Nephron progenitor cell (in vitro differentiated cells): ENCODE measurements at places on chromosomes 2 and 18.

GRCh38 chr2:20526708-20527107, 79.8 kb downstream of the RHOB start:
- no peak for DNase-seq

- DNase-seq = no peak
Measured at GRCh38 chr18:25805323-25805722, 285.1 kb downstream of the SS18 start.

- DNase-seq = peak; percentile 52
Measured at GRCh38 chr2:120760446-120761135, 24.9 kb downstream of the GLI2 start.

- no peak for DNase-seq
Measured at GRCh38 chr18:56803051-56803450, 151.9 kb downstream of the WDR7 start.

DNA sequence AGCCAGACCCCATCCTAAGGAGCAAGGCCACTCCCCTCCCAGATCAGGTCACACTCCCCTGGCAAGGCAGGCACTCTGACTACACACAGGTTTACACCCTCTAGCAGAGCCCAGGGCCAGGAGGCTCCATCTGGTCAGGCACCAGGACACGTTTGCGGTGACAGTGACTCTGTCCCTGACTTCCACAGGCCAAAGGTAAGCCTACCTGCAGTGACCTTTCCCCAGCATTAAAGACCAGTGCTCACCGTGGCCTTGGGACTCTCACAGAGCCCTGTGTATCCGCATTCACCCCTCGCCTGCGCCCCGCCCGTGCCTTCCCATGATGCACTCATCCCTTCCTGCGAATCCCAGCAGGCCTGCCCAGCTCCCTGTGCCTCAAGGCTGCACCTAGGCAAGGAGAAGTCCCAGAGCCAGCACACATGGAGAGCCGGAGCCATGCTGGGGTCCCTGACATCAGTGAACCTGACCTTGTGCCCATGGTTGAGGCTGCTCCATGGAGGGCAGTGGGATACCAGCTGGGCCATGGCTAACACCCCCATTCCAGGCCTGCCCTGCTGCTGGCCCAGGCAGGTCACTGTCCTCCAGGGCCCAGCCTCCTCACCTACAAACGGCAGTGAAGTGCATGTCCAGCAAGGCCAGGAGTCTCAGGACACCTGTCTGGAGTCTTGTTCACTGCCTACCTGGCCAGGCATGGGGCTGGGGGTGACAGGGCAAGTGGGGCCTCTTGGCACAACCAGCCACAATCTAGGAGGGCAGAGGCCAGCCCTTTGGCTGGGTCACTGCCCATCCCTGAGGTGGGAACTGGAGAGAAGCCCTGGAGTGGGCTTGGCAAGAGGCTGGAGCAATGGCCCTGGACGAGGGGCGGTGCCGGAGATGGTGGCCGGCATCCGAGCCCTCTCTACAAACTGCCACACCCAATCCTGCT, 3.0 kb downstream of the NEURL3 start:
- DNase-seq = no peak

- DNase-seq = peak; percentile 55
Measured at GRCh38 chr2:120546048-120546864, 189.4 kb upstream of the GLI2 start.

GRCh38 chr18:48036226-48036625, 105.8 kb upstream of the SMAD2 start:
- DNase-seq = no peak

DNA sequence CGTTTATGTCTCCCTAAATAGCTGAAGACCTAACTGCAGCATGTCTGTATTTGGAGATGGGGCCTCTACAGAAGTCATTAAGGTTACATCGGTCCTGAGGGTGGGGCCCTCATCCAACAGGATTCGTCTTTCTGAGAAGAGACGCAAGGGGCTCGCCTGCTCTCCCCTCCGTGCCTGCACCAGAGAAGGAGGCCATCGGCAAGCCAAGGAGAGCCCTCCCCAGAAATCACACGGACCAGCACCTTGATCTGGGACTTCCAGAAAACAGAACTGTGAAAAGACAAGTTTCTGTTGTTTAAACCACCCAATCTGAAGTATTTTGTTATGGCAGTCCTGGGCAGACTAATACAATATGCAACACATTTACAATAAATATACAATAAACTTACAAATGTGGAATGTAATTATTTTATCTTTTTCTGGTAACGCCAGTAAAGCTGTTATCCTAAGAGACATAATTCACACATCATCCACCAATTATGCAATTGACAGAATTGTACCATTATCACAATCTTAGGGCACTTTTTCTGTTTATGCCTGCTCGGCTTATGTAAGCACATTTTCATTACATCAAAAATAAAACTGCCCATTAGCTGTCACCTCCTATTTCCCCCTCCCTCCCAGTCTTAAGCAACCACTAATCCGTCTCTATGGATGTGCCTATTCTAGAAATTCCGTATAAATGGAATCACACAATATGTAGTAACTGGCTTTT, 6.1 kb downstream of the HSBP1L1 start:
- no peak for DNase-seq

DNA sequence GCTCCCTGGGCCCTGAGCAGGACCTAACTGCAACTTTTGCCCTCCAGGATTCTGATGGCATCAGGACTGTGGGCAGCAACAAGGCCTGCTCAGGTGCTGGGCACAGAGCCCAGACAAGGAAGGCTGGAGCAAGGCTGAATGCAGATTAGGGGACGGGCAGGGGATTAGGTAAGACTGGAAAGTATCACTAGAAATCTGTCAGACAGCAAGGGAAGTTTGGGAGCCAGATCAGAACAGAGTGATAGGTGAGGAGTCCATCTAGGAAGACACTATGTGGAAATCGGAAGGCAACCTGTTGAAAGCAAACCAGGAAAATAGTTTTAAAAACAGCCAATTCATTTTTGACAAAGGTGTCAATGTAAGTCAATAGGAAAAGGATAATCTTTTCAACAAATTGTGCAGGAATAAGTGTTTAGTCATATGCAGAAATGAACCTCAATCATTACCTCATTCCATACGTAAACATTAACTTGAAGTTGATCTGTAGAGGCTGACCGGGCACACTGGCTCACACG, 56.4 kb upstream of the STPG4 start:
- no peak for DNase-seq

GRCh38 chr2:127106457-127106990, 430 bp downstream of the BIN1 start:
- peak; percentile 49 for DNase-seq

DNA sequence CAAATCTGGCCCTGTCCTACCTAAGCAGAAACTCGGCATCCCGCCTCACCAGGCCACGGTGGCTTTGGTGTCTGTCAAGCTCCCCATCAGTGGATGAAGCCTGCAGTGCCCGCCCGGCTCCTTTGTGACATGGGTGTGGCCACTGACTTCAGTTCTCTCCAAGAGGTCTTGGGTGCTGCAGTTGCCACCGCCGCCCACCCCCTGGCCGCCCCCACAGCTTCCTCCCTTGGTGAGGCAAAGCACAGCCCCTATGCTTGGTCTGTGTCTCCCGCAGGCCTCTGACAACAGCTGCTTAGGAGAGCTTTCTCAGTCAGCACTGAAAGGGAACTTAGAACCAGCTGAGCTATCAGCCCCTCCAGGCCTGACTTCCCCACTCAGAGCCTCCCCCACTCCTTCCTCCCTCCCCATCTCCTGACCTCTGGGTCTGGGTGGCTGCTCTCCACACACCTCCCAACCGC, 22.9 kb upstream of the GPR55 start:
- peak; percentile 17 for DNase-seq

DNA sequence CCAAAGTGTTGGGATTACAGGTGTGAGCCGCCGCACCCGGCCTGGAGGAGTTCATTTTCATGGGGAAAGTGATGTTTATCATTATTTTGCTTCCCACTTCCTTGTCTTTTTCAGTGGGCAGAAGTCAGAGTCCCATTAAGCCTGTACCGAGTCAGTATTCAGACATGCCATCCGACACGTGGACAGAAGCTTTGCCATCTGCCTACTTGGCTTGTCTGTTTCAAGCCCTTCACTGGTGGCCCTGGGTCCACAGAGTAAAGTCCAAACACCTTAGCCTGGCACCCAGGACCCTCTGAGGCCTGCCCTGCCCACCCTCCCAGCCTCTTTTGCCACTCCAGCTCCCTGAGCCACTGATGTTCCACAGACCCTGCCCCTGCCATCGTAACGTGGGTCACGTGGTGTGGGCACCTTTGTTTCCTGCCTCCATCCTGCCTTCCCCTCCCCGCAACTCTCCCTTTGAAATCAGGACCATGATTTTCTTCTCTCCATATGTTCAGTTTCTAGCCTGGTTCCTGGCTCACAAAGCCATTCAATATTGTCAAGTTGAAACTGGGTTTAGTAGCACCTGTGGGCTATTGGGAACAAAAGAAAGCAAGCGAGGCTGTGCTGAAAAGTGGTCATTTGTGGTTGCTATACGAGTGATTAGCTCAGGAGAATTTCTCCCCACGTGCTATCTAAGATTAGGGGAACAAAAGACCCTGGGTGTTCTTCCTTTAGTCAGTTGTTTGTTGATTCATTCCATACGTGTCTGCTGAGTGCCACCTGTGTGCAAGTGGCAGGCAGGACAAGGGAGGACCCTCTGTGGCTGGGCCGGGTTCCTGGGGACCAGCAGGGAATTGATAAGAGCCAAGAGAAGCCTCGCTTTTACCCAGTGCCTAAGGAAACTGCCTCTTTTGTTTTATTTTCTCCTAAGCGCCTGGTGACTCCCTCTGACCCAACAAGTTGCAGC, 5.1 kb upstream of the ODC1 start:
- no peak for DNase-seq

DNA sequence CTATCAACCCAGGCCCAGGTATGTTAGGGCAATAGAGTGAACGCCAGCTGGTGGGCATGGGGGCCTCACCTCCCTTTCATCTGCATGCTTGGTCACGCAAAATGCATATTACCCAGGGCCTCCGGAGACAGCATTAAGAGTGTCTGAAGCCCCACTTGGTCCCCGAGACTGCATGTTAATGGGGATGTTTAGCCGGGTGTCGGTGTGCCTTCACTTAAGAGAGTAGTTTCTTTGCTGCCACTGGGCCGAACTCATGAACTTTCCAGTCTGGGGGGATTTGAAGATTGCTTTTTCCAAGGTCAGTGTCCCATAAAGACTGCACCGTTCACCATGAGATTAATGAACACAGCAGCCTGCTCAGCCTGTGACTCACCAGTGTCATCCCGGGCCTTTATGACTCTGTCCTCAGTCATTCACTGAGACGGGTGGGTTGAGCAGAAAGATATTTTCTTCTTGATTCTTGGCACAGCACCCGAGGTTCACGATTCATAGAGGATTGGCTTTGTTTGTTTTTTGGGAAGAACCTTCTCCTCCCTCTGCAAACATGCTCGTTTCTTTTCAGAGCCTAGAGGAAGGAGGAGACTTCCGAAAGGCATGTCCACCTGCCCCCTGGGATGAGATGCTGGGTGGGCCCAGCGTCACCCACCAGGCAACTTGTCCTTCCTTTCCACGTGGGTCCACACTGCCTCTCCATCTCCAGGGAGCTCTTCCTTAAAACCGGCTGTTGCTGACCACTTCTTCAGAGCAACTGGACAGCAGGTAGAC, 199.1 kb downstream of the GLI2 start:
- no peak for DNase-seq

GRCh38 chr2:232772531-232772930, 3.8 kb downstream of the KCNJ13 start:
- DNase-seq = no peak

- DNase-seq = no peak
Measured at GRCh38 chr18:13253786-13254688, 35.5 kb downstream of the LDLRAD4 start.

- no peak for DNase-seq
Measured at GRCh38 chr2:119233326-119234020, 9.8 kb downstream of the STEAP3 start.

- DNase-seq = no peak
Measured at GRCh38 chr2:120701499-120701898, 34.2 kb upstream of the GLI2 start.

- DNase-seq = no peak
Measured at GRCh38 chr18:75752740-75753263, 325.3 kb upstream of the SMIM21 start.
